ENCODE measurements at places on chromosomes 2 and 18. TPM values are rescaled to one million over a fixed set of nuclear protein-coding genes. Genes with fewer than 3 reads are reported as not detected.

GRCh38 chr2:202387608-202388342 is 11.6 kb downstream of the BMPR2 start:
- no peak for DNase-seq

DNA sequence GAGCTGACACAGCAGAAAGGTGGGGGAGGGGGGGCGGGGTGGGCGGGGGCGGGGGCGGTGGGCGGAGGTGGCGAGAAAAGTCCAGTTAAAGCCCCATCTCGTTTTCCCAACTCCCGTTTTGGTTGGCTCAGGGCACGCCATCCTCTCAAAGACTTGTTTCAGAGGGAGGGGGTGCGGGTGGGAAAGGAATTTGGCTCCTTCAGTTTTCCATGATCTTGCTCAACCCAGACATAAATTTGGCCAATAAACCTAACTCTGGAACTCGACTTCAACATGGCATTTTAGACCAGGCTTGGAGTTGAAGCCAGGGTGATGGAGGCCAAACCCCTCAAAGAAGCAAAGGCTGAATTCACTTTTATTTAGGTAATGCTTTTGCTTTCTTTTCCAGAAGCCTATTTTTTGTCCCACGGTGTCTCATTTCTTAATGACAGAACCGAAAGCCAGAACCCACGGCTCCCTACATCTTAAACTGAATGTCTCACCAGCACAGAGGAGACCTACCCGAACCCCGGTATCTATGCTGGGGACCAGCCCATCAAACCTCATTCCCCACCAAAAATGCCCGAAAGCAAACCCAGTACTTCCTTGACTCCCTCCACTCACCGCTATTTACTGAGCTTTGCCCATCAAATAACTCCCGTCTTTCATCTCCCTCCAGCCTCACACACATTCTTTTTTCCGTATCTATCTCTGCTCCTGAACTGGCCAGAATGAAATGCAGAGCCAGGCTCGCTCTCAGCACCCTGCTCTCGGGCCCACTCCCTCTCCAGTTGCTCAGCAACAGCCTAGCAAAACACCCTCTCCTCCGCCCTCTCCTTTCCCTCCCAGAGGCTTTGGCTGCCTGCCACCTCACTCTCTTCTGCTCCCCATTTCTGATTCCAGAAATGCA is 4.3 kb downstream of the IGFBP5 start:
- peak; percentile 69 for DNase-seq

- no peak for DNase-seq
These were observed 339.6 kb upstream of the DCC start for GRCh38 chr18:52000435-52000834.

DNA sequence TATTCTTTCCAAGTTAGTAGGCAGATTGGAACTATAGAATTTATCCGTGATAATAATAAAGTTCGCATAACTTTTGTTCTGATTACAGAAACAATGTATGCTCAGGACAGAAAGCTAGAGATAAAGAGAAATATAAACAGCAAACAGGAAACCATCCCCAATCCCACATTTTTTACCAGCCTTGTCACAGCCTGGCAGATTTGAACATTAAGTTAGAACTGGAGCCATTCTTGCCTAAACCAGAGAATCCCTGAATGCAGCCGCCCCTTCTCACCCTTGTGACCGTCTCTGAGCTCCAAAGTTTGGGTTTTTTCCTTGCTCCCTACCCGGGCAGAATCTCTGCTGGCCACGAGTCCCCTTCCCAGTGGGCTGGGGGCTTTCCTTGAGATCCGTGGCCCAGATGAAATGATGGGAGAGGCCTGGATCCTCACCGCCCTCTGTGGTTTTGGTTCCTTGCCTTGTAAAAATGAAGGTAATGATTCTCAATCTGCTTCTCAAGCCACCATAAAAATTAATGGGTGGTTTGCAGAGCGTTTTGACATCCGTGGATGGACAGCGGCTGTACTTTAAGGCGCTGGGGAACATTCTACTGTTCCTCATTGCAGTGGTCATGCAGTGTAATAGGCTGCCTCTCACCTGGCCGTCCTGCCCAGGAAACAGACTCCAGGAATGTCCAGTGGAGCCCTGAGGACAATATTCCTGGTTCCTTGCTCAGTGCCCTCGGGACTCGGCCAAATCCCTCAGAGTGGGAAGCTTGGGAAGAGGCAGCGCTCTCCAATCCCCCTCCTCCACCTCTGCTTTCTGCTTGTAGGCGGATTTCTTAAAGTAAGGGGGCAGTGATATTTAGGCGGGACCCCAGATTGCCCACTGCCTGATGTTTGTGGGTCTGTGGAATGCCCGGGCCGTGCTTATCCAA is 1.6 kb downstream of the SH3BP4 start:
- peak; percentile 37 for DNase-seq

ARL4C gene
- polyA plus RNA-seq = 4.3 TPM

GRCh38 chr2:16900405-16901025 is 234.9 kb upstream of the CYRIA start:
- peak; percentile 6 for DNase-seq

GRCh38 chr2:213246497-213247281 is 37.6 kb upstream of the SPAG16 start:
- peak; percentile 51 for DNase-seq

GRCh38 chr2:9946818-9947217 is 4.7 kb upstream of the GRHL1 start:
- no peak for DNase-seq

DNA sequence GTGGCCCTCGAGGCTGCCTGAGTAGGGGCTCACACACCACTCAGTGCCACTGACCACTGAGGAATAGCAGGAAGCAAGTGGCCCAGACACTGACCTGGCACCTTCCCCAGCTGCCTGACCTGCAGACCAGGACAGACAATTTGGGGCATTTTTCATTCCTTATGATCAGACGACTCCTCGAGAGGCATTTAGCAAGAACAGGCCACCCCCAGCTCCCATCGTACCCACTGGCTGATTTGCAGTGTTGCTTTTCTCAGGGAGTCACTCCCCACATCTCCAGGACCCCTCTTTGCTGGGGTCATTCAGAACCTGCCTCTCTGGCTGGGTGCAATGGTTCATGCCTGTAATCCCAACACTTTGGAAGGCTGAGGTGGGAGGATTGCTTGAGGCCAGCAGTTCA is 185.7 kb downstream of the HAUS1 start:
- no peak for DNase-seq
